ENCODE measurements at places on chromosomes 2 and 18.

- no peak for DNase-seq
These were observed 110.5 kb upstream of the SCG2 start for GRCh38 chr2:223712642-223713041.

- DNase-seq: no peak
These were observed 110.0 kb downstream of the KCNE4 start for GRCh38 chr2:223161873-223162458.

DNA sequence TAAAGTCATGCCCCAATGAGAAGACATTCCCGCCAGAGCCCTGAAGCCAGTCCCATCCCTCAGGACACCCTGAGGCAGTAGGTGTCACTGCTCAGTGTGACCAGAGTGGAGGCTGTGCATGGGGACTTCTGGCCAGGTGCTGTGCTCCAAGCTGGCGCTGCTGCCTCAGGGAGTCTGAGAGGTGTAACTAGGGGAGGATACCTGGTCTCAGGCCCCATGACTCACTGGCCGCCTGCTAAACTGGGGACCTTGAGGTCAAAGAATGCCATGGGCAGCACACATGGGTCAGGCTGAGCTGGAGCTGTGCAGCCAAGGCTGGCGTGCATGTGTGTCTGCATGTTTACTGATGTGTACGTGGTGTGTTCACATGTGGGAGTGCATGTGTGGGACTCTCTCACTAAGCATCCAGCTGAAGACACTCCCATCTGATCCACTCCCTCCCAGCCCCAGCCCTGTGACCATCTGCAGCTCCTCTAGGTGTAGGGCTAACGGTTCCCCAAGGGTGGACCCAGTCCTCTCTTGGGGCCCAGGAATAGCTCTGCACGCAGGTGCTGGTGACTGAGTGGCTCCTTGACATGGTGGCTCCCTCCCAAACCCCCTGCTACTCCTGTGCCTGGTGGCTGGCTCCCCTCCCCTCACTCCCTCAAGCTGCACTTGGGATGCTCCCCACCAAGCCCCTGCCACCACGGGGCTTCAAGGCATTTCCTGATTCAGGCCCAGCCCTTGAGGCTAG, 16.5 kb downstream of the HS6ST1 start:
- no peak for DNase-seq

DNA sequence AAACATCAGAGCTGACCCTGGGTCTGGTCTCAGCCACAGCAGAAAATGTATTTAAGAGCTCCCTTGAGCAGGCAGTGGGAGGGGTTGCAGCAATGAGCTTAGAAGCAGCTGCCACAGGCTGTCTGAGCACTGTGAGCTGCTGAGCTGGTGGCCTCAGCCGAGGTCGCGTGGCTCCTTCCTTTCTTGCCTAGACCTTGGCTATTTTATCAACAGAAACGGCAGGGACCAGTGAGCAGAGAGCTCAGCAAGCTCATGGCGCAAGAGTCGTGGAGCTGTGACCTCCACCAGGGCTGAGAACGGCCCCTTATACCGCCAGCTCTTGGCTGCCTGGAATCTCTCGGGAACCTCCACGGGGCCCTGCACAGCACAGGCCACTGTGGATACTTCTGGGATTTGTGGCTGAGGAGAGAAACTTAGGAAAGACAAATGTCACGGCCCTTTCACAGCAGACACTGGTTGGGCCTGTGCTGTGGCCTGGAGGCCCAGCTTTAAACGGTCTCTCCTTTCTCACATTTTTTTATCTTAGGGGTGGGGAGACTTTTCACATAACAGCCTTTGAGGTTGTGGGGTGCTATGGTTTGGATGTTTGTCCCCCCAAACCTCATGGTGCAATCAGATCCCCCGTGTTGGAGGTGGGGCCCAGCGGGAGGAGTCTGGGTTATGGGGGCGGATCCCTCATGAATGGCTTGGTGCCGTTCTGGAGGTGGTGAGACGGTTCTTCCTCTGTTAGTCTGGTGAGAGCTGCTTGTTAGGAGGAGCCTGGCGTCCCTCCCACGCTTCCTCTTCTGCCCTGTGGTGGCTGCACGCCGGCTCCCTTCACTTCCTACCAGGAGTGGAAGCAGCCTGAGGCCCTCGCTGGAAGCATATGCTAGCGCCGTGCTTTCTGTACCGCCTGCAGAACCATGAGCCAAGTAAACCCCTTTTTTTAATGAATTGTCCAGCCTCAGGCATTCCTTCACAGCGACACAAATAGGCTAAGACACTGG, 1.7 kb downstream of the ALLC start:
- DNase-seq: no peak

DNA sequence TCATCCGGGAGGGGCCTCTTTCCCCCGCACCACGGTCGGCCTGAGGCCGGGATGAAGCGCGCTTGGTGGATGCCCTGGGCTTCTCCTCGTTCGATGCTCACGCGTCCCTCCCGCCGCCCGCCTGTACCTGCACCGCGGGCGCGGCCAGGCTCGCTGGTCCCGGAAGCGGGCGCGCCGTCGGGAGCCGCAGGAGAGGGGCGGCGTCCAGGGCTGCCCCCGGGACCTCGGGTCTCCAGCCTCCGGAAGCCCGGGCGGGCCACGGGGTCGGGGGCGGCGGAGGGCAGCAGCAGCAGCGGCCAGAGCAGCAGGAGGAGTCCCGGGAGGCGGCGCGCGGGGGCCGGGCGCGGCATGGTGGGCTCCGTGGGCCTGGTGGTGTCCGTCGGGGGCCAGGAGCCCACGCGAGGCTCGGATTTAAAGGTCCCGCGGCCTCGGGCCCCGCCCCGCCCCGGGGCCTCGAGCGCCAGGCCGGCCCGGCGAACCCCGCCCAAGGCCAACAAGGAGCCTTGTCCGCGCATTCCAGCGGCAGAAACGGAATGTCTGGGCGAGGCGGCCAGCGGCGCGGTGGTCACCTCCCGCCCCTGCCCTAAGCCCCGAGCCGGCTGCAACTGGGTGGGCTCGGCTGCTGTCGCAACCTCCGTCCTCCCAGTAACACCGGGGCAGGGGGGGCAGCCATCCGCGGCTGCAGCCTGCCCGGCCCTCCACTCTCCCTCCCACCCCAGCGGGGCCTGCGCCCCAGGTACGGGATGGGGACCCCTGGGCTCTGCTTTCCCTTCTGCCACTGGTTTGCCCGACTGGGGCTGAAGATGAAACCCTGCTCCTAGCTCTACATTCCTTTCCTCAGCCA, at the start of gene MATN3:
Gene MATN3 (minus strand): TSS at position 387 of the 844 bp plus-strand sequence. CDS start 37 bp downstream, at position 350.
- DNase-seq: no peak

Data from stimulated activated CD8-positive, alpha-beta memory T cell treated with anti-CD3 and anti-CD28 coated beads, Interleukin-7, amount 100 ng/mL, for 1 hour (primary cell).